NCI-H2107 (cell line): ENCODE measurements at places on chromosomes 2 and 18.

DNA sequence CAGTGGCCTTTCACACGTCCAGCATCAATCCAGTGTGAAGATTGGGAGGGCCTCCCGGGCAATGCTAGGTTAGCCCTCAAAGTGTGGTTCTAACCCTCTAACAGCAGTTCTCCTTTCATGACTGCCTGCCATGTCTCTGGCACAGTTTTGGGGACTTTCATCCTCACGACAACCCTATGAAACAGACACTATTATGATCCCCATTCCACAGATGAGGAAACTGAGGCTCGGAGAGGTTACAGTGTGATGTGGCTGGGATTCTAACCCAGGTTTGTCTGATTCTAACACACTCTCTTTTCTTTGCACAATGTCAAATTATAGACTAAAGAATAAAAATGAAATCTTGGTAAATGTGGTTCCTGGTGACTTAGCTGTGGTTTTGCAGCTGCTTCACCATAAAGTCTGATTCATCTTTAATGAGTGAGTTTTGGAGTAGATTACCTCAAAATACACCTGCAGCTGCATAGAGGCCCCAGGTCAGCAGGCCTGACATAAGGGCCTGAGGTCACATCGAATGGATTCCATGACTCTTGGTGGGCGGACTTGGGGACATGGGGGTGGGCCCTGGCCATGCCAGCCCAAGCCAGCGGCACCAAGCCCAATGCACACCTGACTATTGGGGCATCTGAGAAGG lies 214.4 kb downstream of the GLI2 start:
- DNase-seq: no peak

DNA sequence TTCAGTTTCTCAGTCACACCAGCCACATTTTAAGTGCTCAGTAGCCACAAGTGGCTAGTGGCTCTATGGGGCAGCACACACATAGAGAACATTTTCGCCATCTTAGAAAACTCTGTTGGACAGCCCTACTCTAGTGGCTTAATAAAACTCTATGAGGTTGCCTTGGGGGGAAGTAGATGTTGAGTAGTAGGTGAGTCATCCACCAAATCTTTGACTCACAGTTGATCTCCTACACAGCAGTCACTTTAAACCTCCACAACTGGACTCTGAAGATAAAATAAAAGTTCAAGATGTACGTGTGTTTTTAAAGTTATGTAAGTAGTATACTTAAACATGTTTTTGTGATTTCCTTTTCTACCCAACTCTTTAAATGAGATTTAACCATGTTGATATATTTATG lies 379.0 kb downstream of the SETBP1 start:
- no peak for DNase-seq

- DNase-seq: no peak
Observed at GRCh38 chr18:3651266-3651665, 201.3 kb downstream of the TGIF1 start.

- no peak for DNase-seq
Observed at GRCh38 chr2:46305767-46306166, 8.6 kb downstream of the EPAS1 start.

GRCh38 chr2:73142937-73143336 lies 30.2 kb upstream of the RAB11FIP5 start:
- no peak for DNase-seq

GRCh38 chr2:152564754-152565551 lies 152.3 kb downstream of the PRPF40A start:
- no peak for DNase-seq

- DNase-seq: peak; percentile 88
Observed at GRCh38 chr2:9178904-9179571, 27.6 kb upstream of the ASAP2 start.

DNA sequence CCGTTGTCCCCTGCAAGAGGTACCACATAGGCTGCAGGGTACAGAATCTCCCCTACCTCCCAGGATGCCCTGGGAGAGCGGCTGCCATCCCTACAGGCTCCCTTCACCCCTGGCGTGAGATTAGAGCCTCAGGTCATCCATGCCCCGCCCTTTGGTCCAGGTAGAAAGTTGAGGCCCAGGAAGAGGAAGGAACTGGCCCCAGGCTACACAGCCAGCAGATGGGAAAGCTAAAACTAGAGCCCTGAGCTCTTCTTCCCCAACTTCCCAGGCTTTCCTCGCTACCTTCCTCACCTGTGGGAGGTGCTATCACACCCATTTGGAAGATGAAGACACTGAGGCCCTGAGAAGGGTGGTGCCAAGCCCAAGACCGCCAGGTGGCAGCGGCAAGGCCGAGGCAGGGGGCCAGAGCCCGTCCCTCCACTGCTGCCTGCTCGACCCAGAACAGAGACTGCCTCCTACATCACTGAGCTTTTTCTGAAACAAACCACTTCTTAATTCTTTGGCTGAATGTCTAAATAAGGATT lies 25.8 kb downstream of the CIB4 start:
- no peak for DNase-seq

DNA sequence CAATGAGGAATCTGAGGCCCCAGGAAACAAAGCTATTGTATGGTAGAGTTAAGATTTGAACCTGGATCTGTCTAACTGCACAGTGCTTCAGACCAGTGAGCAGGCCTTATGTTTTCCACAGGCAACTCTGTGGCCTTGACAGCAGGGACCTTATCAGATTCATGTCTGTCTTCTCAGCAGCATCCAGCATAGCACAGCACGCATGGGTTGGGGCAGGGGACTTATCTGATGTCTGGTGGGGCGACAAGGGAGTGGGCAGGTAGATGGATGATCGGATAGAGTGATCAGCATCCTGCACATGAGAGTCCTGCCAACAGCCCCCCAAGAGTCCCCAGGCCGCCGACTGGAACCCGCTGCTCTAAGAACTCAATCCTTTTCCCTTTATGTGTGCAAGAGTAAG lies 28.7 kb upstream of the KCNF1 start:
- no peak for DNase-seq

DNA sequence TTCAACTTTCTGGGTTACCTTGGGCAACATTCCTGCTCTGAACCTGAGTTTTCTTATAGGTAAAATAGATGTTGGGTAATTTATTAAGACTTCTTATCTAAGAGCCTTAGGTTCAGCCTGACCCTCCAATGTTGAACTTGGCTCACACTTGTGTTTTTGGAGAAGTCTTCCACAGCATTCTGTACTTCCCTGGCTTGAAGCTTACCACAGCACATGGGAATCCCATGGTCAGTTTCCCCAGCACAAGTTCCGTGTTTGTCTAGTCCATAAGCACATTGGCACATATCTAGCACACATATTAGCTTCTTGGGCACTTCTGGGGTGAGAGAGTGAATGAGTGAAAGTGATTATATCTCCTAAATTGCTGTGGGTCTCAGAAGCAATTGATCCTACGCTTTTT lies 782.5 kb upstream of the HS6ST1 start:
- DNase-seq: no peak

DNA sequence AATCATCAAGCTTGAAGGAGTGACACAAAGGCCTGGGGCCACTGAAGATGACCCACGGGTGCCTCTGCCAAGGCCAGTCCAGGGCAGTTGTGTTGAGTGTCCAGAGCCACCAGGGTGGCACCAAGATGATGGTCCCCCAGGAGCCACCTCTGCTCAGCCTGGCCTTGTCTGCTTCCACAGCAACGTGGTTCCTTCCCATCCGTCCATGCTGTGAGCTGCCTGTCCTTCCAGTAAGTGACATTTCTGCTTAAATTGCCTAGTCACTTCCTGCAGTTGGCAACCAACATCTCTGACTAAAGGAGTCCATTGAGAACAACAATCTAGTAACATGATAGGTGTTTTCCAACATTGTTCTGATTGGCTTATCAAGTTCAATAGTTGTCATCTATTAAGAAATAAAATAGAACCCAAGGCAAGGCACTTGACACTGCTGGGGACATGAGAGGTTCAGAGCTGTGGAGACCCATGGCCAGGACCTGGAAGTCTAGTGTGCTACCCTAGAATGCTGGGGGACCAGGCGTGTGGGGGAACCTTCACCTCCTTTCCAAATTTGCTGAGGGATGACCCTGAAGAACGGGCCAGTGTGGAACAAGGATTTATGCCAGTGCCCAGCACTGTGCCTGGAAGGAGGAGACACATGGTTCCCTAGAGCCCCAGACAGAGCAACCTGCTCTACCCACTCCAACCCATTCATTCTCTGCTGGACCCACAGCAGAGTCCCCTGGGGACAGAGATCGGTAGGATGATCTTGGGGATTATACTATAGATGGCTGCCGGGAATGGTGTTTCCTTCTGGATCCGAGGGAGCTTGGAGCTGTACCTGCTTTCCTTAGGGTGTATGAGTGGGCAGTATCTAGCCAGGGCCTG lies 98.9 kb upstream of the EPC2 start:
- DNase-seq: no peak

GRCh38 chr2:200477667-200478131 lies 32.2 kb downstream of the KCTD18 start:
- no peak for DNase-seq

DNA sequence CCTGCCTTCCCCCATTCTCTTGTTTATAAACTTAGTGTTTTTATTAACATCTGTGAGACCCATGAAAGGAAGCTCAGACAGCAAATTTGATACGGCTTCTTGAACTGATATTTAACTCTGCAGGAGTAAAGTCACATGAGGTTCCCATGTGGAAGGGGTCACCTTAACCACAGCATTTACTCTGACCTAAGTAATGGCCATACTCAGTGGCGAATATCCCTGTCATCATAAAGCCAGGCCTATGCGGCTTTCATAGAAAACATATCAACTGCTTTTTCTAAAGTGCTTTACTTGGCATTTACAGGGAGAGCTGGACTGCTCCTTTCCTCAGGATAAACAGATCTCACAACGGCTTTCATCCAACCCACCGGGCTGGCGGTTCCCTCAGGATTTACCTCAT lies 9.0 kb downstream of the REG1A start:
- no peak for DNase-seq

DNA sequence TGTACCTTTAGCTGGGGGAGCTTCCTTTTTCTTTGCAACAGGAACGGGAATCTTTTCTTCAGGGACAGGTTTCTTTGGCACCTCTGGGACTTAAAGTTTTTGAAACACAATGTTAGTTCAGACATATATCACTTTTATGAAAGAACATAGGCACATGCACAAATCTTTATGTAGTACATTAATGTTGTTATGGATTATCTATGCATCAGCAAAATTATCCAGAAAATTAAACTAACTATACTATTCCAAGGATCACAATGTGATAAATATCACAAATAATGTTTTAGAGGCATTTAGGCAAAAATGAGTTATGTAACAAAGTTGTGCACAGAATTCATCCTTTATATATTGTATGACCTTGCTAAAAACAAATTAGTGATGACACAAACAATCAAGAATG lies 117.4 kb downstream of the TTN start:
- DNase-seq: no peak

GRCh38 chr2:137237055-137237454 lies 471.7 kb downstream of the THSD7B start:
- no peak for DNase-seq

GRCh38 chr18:39274535-39274934 lies 1708.9 kb upstream of the CELF4 start:
- DNase-seq: no peak

- no peak for DNase-seq
Observed at GRCh38 chr2:55524884-55525437, 5.4 kb downstream of the CFAP36 start.

- no peak for DNase-seq
Observed at GRCh38 chr2:202749477-202749876, 114.7 kb downstream of the FAM117B start.

GRCh38 chr2:42736598-42737322 lies 27.2 kb downstream of the OXER1 start:
- DNase-seq: no peak

GRCh38 chr2:148022351-148022750 lies 1.5 kb downstream of the MBD5 start:
- DNase-seq: no peak
